Stimulated activated CD4-positive, alpha-beta T cell treated with anti-CD3 and anti-CD28 coated beads, Interleukin-2, amount 100 ng/mL, for 24 hours (primary cell): ENCODE measurements at places on chromosomes 6 and 20.
A peak's percentile ranks its signal among the peaks of the same experiment; 100 is the strongest.

- no peak for DNase-seq
Observed at GRCh38 chr6:112680091-112680490, 333.0 kb downstream of the RFPL4B start.

DNA sequence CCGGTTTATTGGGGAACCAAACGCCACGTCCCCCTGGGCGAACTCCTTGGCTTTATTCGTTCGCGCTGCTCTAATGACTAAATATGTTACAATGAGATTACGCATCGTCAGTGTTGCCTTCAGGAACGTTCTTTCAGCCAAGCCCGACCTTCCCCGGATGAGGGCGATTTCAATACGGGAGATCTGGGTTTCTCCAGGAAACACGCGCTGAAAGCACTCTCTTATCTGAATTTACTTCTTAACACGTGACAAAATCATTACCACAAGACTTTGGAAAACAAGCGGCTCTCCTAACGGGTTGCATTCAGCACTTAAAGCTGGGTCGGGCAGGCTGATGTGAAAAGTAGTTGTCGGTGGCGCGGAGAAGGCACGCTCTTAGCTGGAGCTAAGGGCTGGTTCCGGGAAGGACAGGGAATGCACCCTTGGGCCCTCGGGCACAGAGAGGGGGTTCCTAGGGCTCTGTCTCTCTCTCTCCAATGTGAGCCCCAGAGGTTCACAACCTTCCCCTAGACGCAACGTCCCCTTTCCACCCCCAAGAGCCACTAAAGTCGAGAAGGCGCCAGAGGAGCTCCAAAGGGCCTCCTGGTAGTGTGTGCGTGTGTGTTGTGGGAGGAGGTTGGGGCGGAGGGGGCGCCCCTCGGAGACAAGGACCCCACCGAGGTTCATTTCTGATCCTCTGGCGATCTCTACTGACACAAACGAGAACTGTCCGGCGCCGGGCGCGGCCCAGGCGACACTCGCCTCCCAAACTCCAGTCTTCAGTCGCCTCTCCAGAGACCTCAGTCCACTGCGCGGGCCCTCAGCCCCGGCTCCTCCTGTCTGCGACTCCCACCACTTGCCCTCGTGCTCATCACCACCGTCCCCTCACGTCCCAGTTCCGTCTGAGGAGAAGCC, 7.1 kb upstream of the NKX2-2 start:
- DNase-seq, result no peak

DNA sequence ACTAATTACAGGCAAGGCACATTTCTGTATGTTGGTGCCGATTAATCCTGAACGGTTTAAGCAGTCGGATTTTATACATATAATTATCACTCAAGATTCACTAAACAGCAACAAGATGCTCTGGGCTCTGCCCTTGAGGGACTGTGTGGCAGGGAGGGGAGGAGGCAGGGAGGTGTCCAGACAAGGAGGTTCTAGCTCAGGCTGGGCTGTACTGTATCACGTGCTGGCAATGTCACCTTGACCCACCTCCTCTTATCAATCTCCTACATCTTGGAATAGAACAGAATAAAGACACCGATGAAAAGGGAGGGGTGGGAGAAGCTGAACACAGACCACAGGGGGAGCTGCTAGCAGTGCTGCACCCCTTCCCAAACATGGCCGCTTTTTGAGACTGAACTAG, 65.7 kb downstream of the LRFN2 start:
- DNase-seq, result no peak

DNA sequence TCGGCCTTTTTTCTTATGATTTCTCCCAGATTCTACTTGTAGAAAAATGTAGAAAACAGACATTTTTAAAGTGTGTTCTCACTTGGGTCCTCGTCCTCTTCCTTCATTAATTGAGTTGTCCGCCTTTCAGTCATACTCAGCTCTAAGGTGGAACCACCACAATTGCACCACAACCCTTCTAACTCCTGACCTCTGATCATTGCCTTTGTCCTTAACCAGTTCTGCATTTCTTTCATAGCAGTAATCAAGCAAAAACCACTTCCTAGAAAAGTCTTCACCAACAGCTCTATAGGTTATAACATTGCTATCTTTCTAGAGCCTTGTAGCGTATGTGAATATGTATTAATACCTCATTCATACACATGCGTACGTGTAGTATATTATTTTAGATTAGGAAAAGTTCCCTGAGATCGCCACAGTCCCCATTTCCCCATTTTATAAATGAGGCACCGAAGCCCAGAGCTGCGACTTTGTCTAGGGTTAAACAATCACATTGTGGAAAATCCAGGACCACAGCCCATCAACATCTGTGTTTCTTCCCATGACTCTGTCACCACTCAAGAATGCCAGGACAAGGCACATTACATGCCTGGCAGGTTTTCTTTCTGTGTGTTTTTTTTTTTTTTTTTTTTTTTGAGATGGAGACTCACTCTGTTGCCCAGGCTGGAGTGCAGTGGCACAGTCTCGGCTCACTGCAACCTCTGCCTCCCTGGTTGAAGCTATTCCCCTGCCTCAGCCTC, 175.5 kb downstream of the BTBD3 start:
- DNase-seq, result no peak

GRCh38 chr6:13988908-13989307, 64.2 kb downstream of the RNF182 start:
- DNase-seq, result no peak

DNA sequence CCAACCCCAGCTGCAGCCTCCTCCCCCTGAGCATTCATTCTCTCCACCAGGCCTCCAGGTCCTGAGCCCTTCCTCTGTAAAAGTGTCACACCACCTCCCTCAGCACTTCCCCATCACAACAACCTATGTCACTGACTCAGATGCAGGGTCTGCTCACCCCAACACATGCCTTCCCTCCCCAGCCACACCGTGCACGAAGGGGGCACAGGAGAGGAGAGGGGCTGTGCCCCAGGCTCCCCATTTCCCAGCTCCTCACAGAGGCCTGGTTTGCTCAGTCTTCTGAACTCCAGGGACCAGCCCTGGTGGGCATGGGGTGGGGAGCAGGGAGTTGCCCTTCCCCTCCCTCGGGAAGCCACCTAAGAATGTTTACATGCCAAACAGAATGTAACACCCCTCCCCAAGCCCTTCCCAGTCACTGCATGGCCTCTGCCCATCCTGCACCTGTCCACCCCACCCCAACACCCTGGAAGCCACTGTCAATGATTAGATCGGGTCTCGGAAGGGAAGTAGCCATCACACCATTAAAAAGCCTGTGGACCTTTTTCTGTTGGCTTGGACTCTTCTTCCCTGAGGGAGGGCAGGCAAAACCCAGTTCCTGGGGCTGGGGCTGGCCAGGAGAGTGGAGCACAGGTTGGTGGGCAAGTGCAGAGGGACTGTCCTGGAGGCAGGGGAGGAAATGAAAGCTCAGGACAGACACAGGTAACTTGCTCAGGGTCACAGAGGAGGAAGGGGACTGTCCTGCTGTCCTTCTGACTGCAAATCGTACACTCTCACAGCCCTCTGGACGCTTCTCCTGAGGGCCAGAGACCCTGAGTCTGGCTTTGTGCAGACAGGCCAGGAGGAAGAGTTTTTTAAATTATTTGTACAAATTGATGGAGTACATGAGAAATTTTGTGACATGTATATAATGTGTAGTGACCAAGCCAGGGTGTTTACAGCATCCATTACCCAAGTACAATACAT, 10.1 kb upstream of the SLC22A7 start:
- DNase-seq, result no peak

DNA sequence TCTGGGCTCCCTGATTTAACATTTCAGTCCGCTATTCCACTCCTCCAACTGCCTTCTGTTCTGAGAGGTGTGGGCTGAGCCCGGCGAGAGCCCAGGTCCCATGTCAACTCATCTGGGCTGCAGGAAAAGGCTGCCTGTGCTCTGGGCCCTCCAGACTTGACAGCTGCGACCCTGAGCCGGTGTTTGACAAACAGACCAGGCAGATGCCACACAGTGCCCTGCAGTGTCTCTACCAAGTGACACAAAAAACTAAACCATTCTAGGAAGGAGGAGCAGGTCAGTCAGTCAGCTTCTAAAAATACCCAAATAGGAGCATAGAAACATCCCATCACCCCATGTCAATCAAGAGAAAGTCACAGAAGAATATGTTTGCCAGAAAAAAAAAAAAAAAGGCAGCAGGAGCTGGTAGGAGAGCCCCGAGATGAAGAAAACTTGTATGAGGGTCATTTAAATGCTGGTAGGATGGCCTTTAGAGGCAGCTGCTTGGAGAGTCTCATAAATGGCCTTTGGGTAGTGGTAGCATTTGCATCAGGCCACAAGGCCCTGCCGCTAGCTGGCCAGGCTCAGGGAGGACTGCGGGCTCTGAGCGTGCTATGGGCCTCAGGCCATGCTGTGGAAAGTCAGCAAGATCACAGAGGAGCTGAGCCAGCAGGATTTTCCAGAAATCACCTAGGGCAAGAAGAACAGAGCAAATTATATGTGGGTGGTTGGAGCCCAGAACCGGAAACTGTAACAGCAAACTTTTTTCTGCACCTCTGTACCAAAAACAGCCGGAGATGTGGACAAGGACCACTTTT, 36.6 kb upstream of the GFOD1 start:
- DNase-seq, result no peak

GRCh38 chr6:169971081-169971861, 219.8 kb downstream of the ERMARD start:
- DNase-seq, result peak; percentile 16

- no peak for DNase-seq
Observed at GRCh38 chr6:39090036-39090435, 24.9 kb downstream of the SAYSD1 start.

DNA sequence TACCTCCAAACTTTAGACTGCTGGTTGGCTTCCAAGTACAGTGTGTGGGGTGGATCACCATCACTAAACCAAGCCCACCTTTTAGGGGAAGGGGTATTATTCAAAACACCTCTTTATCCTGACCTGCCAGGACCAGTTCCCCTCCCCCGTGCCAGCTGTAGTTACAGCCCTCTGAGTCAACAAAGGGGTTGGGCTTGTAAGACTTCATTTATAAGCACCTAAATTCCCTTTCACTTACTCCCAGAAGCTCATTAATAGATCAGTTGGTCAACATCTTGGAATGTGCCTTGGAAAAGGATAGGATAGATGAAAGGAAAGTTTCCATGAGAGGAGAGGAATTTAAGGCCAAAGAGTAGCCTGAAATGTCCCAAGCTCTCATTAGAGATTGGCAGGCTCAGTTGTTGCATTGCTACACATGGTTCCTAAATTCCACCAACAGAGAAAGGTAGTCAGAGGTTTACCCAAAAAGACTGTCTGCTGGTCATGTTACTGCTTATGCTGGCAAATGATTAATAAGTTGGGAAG, 59.2 kb downstream of the TNFAIP3 start:
- DNase-seq, result peak; percentile 42

DNA sequence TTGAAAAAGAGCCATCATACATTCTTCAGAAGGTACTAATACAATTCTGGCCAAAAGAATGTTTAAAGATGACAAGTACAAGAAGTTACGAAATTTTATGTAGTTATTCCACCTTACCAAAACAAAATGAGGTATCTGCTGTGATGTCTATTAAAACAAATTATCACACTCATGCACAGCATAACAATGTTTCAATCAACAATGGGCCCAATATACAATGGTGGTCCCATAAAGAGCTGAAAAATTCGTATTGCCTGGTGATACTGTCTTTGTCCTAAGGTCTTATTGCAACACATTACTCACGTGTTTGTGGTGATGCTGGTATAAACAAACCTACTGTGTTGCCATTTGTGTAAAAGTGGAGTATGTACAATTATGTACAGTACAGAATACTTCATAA, 3.6 kb upstream of the NUP153 start:
- no peak for DNase-seq

DNA sequence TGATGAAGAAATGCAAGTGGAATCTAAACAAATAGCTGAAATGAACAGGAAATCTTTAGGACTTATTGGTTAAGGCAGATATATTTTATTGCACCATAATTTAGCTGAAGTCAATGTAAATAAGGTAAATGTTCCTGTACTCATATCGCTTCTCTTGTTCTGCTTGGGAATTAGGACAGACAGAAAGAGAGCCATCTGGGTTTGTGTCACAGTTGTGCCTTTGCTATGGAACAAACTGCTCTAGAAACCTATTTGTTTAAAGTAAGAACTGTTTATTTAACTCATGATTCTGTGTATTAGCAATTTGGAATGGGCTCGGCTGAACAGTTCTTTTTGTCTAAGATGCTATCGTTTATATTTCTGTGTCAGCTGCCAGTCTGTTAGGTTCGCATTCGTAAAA, 143.8 kb upstream of the KHDRBS2 start:
- DNase-seq, result no peak

- no peak for DNase-seq
Observed at GRCh38 chr20:54126806-54127655, 46.8 kb downstream of the CYP24A1 start.

DNA sequence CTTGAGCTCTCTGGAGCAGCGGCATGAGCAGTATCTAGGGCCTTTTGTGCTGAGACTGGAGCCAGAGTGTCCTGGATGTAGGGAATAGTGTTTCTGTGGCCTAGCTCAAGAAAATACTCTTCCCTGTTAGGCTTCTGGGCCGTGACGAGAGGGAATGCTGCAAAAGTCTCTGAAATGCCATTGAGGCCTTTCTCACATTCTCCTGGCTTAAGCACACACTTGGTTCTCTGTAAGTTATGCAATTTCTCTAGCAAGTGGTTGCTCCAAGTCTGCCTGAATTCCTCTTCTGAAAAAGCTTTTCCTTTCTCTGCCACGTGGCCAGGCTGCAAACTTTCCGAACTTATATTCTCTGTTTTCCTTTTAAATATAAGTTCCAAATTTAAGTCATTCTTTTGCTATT, 744.4 kb downstream of the GRIK2 start:
- no peak for DNase-seq

DNA sequence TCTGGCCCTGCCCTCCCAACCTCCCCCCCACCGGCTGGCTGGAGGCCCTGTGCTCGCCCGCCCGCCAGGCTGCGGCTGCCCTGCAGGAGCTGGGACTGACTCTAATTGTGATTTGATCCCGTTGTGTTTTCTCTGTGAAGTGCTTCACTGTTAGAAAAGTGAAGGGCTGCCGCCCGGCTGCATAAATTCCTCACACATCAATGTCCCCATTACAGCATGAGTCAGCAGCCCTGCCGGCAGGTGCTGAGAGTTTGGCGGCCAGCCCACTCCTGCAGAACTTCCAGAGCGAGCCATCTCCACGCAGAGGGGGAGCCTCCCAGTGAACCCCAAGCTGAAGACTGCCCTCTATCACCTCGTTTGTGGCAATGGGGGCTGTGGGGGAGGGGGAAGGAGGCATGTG, 137.9 kb downstream of the DLL1 start:
- no peak for DNase-seq

DNA sequence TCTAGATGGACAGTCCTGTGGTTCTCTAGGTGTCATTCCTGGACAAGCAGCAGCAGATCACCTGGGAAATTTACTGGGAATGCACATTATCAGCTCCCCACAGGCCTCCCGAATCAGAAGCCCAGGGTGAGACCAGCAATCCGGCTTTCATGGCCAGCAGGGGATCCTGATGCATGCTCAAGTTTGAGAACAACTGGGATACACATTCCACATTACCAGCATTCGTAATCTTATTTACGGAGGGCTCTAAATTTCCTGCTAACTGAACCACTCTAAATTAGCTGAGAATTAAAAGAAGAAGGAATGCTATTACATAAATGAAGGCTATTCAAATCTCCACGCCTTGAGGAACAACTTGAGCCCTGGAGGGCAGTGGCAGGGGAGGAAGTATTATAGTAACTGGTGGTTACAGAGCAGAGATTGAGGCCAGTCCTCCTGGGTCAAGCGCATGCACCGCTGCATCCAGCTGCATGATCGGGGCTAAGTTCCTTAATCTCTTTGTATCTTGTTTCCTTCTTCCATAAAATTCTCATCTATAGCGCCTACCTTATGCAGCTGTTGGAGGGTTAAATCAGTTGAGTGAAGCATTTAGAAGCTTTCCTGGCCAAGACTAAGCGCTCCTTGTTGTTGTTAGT, 403.7 kb downstream of the CDH26 start:
- no peak for DNase-seq

- DNase-seq, result no peak
Observed at GRCh38 chr6:36133148-36133547, 2.8 kb downstream of the MAPK13 start.

GRCh38 chr6:160792708-160793107, 90.7 kb downstream of the PLG start:
- DNase-seq, result no peak
